Epithelial cell of umbilical artery (primary cell): ENCODE measurements at places on chromosomes 5 and 9. TPM values are rescaled to one million over a fixed set of nuclear protein-coding genes. Genes with fewer than 3 reads are reported as not detected.

Gene PCDHAC2
- under 0.01 and 0.30 TPM in 2 replicates for total RNA-seq

Gene PCDHA1
- total RNA-seq, result 0.32 TPM in 1 of 2 replicates, not detected in the other

Gene NOTCH1
- total RNA-seq, result 69.9 and 99.1 TPM in 2 replicates

Gene DMRT3
- not detected in 2 replicates for total RNA-seq

Gene MARCOL
- not detected in 2 replicates for total RNA-seq
